T follicular helper cell (primary cell): ENCODE measurements at places on chromosomes 16 and 17.

GRCh38 chr16:19114359-19115147 is 789 bp downstream of the ITPRIPL2 start:
- no peak for DNase-seq

- DNase-seq: no peak
Observed at GRCh38 chr17:21351366-21352065, 24.6 kb upstream of the KCNJ12 start.

GRCh38 chr17:40563220-40564052 is 1.8 kb downstream of the CCR7 start:
- DNase-seq: no peak

- no peak for DNase-seq
Observed at GRCh38 chr17:80901319-80901718, 90.3 kb upstream of the CHMP6 start.

DNA sequence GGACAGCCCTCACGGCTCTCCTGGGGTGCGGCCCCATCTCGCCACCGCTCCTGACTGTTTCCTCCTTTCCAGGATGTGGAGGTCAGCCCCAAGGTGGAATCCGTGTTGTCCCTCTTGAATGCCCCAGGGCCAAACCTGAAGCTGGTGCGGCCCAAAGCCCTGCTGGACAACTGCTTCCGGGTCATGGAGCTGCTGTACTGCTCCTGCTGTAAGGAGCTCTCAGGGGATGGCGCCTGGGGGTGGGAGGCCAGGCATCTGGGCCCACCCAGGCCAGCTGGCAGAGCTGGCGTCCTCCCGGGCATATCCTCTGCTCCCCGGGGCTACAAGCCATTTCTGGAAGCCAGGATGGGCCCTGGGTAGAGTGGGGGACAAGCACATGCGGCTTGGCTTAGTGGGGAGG is 13.2 kb downstream of the IL34 start:
- DNase-seq: no peak

GRCh38 chr17:11353601-11354000 is 112.6 kb downstream of the SHISA6 start:
- DNase-seq: no peak

DNA sequence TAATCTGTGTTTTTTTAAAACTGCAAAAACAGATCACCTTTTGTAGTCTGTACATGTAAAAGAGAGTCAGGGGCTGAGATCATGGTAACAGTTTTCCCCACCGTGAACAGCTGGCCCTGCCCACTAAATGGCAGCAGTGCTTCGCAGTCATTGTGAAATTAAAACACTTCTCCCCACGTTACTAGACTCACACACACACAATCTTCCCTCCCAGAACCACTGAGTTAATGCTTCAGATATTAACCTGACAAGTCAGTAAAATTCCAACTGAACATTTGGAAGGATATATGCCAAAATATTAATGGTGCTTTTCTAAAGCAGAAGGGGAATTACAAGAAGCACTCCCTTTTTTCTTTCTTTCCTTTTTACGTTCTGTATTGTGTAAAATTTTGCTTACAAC is 1.2 kb upstream of the CD300LG start:
- no peak for DNase-seq

DNA sequence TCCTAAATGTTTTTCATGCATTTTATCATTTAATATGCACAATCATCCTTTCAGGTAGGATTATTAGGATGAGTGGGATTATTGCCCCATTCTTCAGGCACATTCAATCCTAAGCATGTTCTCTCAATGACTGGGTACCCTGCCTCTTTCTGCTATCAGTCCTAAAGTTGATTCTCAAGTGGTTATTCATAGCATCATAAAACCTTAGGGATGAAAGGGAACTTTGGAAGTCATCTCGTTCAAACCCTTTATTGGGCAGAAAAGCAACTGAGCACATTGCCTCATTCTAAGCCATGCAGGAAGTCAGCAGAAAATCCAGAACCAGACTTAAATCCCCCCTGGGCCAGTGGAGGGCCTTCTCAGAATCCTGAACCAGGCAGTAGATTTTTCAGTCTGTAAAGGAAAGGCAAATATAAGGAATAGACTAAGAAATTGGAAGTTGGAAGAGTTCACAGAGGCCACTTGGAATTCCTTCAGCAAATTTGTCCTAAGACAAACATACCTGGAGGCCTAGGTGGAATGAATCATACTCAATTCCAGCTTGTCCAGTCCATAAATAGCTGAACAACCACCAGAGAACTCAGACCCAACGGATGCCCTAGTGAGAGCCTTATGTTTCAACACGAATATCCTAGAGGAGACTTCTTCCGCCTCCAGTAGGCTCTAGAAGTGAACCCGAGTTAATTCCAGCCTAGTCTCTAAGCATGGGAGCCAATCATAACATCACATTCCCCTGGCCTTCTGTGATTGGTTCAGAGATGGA is 62.7 kb downstream of the IRX6 start:
- DNase-seq: no peak

- no peak for DNase-seq
Observed at GRCh38 chr16:46775214-46775613, 27.1 kb upstream of the MYLK3 start.

GRCh38 chr17:21036361-21036881 is 6.4 kb downstream of the USP22 start:
- DNase-seq: no peak

GRCh38 chr17:63634816-63635215 is 12.6 kb downstream of the MAP3K3 start:
- DNase-seq: no peak

DNA sequence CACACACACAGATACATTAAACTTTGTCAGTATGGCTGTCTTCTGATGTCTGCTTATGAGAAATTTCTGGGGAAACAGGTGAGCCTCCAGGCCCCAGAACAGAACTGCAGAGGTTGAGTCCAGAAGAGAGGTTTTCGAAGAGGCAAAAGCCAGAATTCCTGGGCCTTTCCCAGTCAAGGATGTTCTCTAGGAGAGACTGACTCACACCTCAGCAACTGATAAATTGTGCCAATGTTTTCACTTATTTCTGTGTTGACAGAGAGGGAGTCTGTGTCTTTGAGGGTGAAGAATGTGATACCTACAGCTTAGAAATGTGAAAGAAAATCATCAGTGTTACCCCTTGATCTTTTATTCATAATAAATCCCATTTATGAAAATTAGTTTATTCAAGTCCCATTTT is 30.3 kb downstream of the LDHD start:
- no peak for DNase-seq

DNA sequence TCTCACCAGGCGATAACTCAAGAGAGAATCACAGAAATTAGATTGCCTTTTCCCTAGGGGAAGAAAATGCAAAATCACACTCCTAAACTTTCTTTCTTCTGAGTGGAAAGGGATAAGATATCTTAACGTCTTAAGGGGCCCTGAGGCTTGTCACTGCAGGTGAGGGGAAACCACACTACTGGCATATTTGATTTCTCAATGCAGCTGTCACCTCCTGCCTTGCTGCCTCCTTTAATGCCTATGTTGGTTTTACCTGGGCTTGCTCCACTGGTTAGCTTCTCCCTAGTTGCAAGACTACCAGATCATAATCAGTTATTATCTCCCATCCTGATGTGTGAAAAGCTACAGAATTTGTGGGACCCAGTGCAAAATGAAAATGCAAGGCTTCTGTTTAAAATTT is 4.5 kb upstream of the HERPUD1 start:
- no peak for DNase-seq
